ENCODE measurements at places on chromosomes 12 and 14.

GRCh38 chr14:74737753-74738325, 24.9 kb downstream of the FCF1 start:
- no peak overlapping the region for H3K4me3 ChIP-seq
- no peak overlapping the region for H3K27ac ChIP-seq
- DNase-seq, result no peak
- H3K27me3 ChIP-seq, result no peaks in the 10 kb centered on the region
- H3K36me3 ChIP-seq, result peaks cover 5% of the 10 kb centered on the region
- H3K4me1 ChIP-seq, result no peaks in the 10 kb centered on the region

- H3K27ac ChIP-seq, result no peak overlapping the region
- H3K4me1 ChIP-seq, result no peaks in the 10 kb centered on the region
- H3K36me3 ChIP-seq, result no peaks in the 10 kb centered on the region
- peak; percentile 24 for DNase-seq
- H3K4me3 ChIP-seq, result no peak overlapping the region
- no peaks in the 10 kb centered on the region for H3K27me3 ChIP-seq
Observed at GRCh38 chr12:100826323-100826722, 31.7 kb downstream of the ANO4 start.

DNA sequence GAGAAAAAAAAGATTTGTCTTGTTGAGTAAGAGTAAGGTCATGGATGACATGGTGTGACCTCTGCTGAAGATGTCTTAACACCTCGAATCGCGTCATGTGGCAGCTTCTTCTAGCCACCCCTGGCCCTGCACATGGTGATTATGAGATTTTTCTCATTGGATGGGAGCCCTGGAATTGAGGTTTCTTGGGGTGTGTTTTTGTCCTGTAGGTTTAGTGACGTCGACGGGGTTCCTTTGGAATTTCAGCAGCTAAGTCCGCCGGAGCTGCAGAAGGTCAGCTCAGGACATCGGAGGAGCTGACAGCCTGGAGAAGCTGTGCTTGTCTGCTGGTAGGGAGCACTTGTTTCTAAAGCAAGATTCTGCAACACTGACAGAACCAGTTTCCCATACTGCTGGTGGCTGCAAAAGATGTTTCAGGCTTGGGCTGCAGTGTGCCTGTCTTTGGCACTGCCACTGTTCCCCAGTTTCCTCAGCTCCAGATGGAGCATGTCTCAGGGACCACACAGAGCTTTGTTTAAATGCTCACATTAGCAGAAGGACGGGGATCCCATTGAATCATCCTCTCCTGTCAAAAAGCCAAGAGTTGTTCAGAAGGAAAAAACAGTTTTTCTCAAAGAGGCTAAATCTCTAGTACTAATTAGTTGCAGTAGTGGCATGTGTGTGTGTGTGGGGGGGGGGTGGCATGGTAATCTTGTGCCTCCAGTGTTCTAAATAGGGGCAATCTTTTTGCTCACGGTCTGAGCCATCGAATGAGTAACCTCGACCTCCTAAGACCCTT, 5.2 kb upstream of the FOS start:
- no peaks in the 10 kb centered on the region for H3K36me3 ChIP-seq
- no peak overlapping the region for H3K27ac ChIP-seq
- H3K4me1 ChIP-seq, result no peaks in the 10 kb centered on the region
- no peak for DNase-seq
- H3K4me3 ChIP-seq, result no peak overlapping the region

DNA sequence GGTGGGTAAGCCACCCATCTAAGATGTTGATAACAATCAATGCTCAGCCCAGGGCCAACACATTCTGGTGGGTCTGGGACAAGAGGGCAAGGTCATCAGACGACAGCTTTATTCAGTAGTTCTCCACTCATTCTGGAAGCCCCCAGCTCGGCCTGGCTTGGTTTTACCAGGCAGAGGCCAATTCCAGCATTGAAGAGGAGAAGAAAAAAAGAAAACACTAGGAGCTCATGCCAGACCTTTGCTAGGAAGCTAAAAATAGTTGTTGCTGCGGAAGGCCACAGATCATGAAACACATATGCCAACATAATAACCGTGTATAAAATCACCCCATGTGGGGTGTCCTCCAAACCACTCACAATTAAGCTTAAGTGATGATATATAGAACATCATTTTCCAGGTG, 44.4 kb downstream of the CCDC60 start:
- H3K4me3 ChIP-seq, result no peak overlapping the region
- no peaks in the 10 kb centered on the region for H3K4me1 ChIP-seq
- no peak for DNase-seq
- H3K27ac ChIP-seq, result no peak overlapping the region
- no peaks in the 10 kb centered on the region for H3K36me3 ChIP-seq

GRCh38 chr12:79233341-79233781, 368.8 kb downstream of the SYT1 start:
- H3K27ac ChIP-seq, result no peak overlapping the region
- no peak for DNase-seq

DNA sequence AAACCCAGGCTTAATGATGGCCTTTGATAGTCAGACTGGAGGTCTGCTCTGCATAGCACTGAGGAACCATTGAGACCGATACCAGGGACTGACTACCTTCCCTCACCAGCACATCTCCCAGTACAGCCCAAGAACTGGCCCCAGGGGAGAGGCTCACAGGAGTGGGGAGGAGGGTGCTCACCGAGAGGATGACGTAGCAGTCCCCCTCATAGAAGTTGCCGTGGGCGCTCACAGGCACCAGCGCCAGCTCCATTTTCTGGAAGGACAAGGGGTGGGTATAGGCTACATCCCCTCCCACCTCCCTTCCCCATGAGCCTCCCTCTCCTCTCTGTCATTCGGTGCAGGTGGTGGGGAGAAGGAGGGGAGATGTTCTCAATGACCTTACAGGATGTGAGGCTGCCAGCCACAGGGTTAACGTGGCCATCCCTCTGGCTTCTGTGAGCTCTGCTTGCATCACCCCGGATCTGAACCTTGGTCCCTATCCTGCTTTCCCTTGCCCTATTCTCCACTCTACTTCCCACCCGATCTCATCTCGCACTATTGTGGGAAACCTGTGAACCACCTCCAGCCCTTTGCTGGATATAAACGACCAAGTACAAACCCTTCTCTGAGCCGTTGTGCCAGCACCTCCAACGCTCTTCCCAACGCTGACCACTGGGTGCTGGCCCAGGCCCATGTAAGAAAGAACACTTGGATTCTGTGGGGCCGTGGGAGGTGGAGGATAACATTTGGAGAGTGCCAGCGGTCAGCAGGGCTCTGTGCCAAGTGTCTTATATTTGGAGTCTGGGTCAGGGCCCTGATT, 4.4 kb downstream of the AVIL start:
- DNase-seq, result no peak
- no peaks in the 10 kb centered on the region for H3K27me3 ChIP-seq

GRCh38 chr12:91851741-91852477, 293.7 kb downstream of the BTG1 start:
- no peak overlapping the region for H3K27ac ChIP-seq
- DNase-seq, result no peak
- no peak overlapping the region for H3K4me3 ChIP-seq

GRCh38 chr14:76753541-76754198, 7.6 kb upstream of the VASH1 start:
- no peak overlapping the region for H3K4me3 ChIP-seq
- DNase-seq, result peak; percentile 2
- H3K4me1 ChIP-seq, result no peaks in the 10 kb centered on the region
- H3K36me3 ChIP-seq, result no peaks in the 10 kb centered on the region

DNA sequence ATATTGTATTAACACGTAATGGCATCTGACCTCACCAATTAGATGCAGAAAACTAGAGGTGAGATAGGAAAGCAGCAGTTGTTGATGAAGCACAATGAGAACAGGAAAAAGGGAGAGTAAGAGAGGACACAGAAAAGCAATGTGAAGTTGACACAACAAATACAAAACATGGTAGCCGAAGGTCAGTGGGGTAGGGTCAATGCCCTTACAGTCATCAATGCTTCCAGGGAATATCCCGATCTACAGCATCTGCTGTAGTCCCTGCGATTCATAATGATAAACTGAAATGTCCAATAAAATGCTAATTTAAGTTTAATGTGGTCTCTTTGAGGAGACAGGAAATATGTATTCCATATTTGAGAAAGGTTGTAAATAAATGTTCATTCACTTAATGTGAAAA, 2.9 kb upstream of the COL2A1 start:
- H3K4me1 ChIP-seq, result peaks cover 10% of the 10 kb centered on the region
- DNase-seq, result no peak
- H3K27me3 ChIP-seq, result peaks cover 14% of the 10 kb centered on the region

- no peaks in the 10 kb centered on the region for H3K36me3 ChIP-seq
- no peak overlapping the region for H3K4me3 ChIP-seq
- no peak overlapping the region for H3K27ac ChIP-seq
- no peak for DNase-seq
Observed at GRCh38 chr14:38122241-38122640, 85.5 kb upstream of the SSTR1 start.

GRCh38 chr12:56766535-56766934, 3.4 kb downstream of the HSD17B6 start:
- H3K36me3 ChIP-seq, result no peaks in the 10 kb centered on the region
- no peak overlapping the region for H3K4me3 ChIP-seq
- DNase-seq, result no peak
- peaks cover 6% of the 10 kb centered on the region for H3K4me1 ChIP-seq
- peak overlapping the region; percentile 56 for H3K27ac ChIP-seq

GRCh38 chr12:6522193-6522592, 12.1 kb upstream of the GAPDH start:
- H3K4me3 ChIP-seq, result no peak overlapping the region
- no peaks in the 10 kb centered on the region for H3K4me1 ChIP-seq

DNA sequence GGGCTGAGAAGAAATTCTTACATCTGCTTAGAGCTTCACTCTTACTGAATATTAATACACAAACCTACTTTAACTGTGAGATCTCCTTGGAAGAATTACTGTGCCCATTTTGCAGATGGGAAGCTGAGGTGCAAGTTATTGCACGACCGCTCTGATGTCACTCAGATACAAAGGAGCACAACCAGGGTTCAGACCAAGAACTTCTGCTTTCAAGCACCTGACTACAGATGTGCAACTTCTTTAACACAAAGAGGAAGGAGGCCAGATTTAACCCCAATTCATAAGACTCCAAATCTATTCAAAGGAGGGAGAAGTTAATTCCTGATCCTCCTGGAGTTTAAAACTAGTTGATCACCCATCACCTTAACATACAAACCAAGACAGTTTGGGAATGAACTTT, 232.6 kb downstream of the VRK1 start:
- no peaks in the 10 kb centered on the region for H3K4me1 ChIP-seq
- no peak overlapping the region for H3K4me3 ChIP-seq
- peaks cover 6% of the 10 kb centered on the region for H3K27me3 ChIP-seq
- no peak for DNase-seq
- H3K27ac ChIP-seq, result no peak overlapping the region

DNA sequence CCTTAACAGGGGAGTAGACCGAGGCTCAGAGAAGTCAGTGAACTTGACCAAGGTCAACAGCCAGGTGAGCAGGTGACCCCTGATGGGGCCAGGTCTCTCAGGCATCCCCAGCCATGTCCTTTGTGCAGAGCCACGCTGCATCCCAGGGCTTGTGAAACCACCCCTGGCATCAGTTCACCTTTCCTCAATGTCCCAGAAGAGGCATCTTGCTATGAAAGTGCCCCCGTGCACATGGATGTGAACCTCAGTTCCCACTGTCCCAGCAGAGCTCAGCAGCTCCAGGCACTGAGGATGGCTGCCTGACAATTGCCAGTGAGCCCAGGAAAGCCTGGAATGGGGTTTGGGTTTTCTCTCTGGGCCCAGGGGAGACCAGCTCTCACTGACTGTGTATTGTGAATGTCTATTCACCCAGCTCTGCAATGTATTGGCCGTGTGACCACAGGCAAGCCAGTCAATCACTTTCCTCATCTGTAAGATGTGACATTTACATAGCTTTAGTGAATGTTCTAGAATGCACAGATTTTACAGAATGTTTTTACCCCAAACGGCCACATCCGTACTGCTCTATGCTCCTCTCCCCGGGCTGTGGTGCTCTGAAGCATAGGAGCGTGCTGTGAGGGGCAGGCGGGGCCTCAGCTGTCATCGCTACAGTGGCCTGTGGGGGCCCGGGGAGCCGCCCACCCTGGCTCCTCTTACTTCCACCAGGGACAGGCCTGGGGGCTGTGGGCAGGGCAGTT, 4.9 kb downstream of the CACNA2D4 start:
- no peak overlapping the region for H3K4me3 ChIP-seq
- no peaks in the 10 kb centered on the region for H3K36me3 ChIP-seq
- no peak overlapping the region for H3K27ac ChIP-seq
- DNase-seq, result peak; percentile 3
- no peaks in the 10 kb centered on the region for H3K4me1 ChIP-seq
- H3K27me3 ChIP-seq, result no peaks in the 10 kb centered on the region

DNA sequence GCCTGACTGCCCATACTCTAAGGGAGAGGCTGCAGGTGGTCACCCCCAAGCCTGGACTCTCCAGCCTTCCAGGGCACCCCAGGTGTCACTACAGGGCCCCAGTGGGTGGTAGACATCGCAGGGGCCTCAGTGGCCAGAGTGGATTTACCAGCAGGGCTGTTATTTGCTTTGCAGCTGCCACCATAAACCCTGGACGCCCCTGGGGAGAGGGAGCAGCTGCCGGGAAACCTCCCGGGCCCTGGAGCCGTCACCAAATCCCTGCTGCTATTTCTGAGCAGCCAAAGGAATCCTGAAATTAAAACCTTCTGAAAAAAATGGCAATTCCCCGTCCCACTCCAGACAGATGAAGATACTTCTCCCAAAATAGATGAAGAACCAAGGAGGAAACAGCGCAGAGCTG, 13.9 kb downstream of the TMEM119 start:
- H3K36me3 ChIP-seq, result no peaks in the 10 kb centered on the region
- no peak overlapping the region for H3K4me3 ChIP-seq
- no peaks in the 10 kb centered on the region for H3K4me1 ChIP-seq
- DNase-seq, result no peak

- no peak overlapping the region for H3K27ac ChIP-seq
- H3K4me3 ChIP-seq, result no peak overlapping the region
- H3K27me3 ChIP-seq, result no peaks in the 10 kb centered on the region
- no peaks in the 10 kb centered on the region for H3K4me1 ChIP-seq
Observed at GRCh38 chr14:93734086-93734822, 54.0 kb downstream of the PRIMA1 start.

DNA sequence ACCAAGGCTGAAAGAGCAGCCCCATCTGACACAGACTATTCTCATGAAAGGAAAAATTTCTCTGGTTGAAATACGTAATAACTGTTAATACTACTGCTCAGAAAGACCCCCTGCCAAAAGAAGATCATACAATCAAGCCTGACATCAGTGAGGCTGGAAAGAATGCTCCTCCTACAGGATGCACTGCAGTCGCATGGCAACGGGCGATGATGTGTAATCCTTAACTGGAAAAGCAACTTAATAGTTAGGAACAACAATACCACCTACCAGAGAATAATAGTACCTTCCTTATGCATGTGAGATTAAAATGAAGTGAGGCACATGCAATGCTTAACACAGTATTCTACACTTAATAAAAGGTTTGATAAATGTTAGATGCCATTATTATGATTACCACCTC, 1.2 kb upstream of the GOLGA5 start:
- DNase-seq, result no peak
- H3K27me3 ChIP-seq, result no peaks in the 10 kb centered on the region
- H3K27ac ChIP-seq, result peak overlapping the region; percentile 81
- H3K4me1 ChIP-seq, result no peaks in the 10 kb centered on the region
- H3K4me3 ChIP-seq, result no peak overlapping the region

- no peaks in the 10 kb centered on the region for H3K27me3 ChIP-seq
- peaks cover 7% of the 10 kb centered on the region for H3K4me1 ChIP-seq
- H3K36me3 ChIP-seq, result no peaks in the 10 kb centered on the region
- no peak overlapping the region for H3K4me3 ChIP-seq
Observed at GRCh38 chr12:123041042-123041531, 60.6 kb downstream of the ARL6IP4 start.

GRCh38 chr12:123363740-123364531, 711 bp downstream of the SBNO1 start:
- H3K4me3 ChIP-seq, result peak overlapping the region; percentile 81
- peaks cover 7% of the 10 kb centered on the region for H3K4me1 ChIP-seq
- no peaks in the 10 kb centered on the region for H3K36me3 ChIP-seq

GRCh38 chr14:34583525-34583924, 44.0 kb upstream of the EAPP start:
- no peak overlapping the region for H3K27ac ChIP-seq
- H3K27me3 ChIP-seq, result no peaks in the 10 kb centered on the region
- no peaks in the 10 kb centered on the region for H3K36me3 ChIP-seq

Data from prostate gland (tissue), 2 donors.